ENCODE measurements at places on chromosomes 3 and 15. TPM values are rescaled to one million over a fixed set of nuclear protein-coding genes. Genes with fewer than 3 reads are reported as not detected.

- no peak for DNase-seq
Observed at GRCh38 chr15:96223939-96224338, 106.6 kb upstream of the NR2F2 start.

DNA sequence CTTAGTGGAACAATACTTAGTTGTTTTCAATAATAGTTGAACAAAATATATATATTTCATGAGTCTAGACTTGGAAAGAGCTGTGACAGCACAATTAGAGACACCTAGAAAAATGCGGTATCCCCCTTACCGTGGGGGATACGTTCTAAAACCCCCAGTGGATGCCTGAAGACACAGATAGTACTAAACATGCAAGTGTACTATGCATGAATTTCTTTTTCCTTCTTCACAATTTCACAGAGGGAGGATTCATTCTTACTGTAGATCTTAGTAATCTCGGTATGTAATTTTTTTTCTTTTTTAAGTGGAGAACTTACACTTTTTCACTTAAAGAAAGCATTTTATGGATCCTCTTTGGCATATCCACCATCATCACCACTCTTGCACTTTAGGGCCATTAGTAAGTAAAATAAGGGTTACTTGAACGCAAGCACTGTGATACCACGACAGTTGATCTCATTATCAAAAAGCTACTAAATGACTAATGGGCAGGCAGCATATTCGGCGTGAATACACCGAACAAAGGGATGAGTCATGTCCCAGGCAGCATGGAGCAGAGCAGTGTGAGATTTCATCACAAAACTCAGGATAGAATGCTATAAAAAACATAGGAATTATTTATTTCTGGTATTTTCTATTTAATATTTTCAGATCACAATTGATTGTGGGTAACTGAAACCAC, 72.3 kb upstream of the ZNF280D start:
- no peak for DNase-seq

GRCh38 chr3:89504432-89504831, 397.0 kb downstream of the EPHA3 start:
- DNase-seq, result no peak

DNA sequence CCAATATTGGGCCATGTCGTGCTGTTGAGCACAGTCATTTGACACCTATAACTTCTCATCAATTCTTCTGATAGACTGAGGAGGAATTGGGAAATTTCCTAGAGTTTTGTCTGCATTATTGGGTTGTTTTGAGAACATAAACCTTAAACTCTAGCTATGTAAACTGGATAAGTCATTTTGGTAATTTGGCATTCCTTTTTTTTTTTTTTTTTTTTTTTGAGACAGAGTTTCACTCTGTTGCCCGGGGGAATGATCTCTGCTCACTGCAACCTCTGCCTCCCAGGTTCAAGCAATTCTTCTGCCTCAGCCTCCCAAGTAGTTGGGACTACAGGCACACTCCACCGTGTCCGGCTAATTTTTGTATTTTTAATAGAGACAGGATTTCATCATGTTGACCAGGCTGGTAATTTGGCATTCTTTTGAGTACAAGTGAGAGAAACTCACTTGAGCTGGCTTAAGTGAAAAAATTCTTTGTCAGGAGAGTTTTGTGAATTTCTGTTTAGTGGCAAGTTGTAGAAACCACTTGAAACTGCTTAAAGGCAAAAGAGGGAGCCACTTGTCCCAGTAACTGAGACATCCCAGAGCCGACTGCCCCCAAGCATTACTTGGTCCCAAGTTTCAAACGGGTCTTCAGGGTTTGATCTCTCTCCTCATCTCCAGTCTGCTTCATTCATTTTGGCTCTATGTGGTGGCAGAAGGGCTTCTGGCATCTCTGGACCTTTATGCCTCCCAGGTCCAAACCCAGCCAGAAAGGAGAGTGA, 34.9 kb downstream of the FLNB start:
- DNase-seq, result no peak

GRCh38 chr15:93359425-93360131, 270.6 kb upstream of the RGMA start:
- no peak for DNase-seq

- DNase-seq, result no peak
Observed at GRCh38 chr3:121914081-121914998, 20.1 kb downstream of the SLC15A2 start.

GRCh38 chr3:36075491-36075890, 304.8 kb upstream of the STAC start:
- DNase-seq, result no peak

DNA sequence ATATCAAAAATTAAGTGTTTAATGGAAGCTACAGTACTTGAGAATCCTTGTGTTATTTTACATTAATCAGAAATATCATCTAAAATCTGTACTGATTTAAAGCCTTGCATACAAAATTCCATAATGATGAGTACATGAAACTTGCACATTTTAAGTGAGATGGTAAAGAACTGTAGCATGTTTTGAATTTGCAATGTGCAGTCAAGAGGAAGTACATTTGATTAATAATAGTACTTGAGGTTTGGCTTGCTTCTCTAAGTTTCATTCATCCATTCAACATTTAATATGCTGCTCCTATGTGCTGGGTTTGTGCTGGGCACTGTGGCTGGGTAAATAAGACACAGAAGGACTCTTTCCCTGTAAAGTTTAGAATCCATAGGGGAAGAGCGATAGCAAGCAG, 332.3 kb downstream of the CNTN3 start:
- DNase-seq, result no peak

GRCh38 chr3:160935413-160936095, 169.6 kb downstream of the B3GALNT1 start:
- DNase-seq, result no peak

GRCh38 chr3:69012800-69013252, 658 bp downstream of the EOGT start:
- DNase-seq, result no peak

DNA sequence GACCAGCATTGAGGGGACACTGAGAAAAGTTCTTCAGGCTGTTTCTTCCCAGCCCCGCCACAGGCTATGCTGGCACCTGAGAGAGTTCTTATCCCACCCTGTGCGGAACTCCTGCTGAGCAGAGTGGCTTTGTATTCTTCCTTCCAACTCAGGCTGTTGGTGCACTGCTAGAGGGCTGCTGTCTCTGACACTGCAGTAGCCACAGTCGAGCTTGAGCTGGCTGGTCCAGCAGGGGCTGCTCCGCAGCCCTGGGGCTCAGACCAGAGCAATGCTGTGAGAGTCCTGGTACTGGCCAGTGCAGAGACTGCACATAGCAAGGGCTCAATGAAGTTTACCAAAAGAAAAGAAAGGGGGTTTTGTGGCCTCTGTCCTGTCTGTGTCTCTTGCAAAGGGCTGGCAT, 3.6 kb downstream of the GNAI2 start:
- no peak for DNase-seq

GRCh38 chr3:45479621-45480035, 91.3 kb downstream of the LARS2 start:
- DNase-seq, result no peak

DNA sequence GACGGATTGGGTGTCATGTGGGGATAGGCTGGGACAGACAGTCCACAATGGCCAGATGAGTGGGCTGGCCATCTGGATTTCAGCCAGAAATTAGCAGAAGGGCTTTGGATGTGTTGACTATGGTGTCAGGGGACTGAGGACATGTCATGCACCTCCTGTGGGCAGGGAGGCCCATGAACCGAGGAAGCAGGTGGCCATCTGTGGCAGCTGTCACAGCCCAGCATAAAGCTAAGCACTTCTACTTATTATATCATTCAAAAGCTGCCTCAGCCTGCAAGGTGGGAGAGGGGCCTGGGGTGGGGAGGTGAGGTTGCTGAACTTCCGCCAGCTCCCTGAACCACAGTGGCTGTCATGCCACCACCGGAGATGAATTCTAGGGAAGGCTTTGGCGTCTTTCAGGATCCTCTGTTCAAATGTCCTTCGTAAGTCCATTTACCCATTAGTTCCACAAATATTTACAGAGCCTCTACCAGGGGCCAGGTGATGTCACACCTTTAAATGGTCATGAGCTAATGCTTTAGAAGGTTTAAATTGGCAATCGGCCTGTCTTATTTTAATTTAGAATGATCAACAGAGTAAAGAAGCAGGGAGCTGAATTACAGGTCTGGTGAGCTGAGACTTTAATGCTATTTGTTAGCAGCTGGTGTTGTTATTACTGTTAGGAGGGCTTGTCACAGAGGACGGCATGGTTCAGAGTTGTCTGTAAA, 23.6 kb upstream of the CAV3 start:
- DNase-seq, result no peak

DNA sequence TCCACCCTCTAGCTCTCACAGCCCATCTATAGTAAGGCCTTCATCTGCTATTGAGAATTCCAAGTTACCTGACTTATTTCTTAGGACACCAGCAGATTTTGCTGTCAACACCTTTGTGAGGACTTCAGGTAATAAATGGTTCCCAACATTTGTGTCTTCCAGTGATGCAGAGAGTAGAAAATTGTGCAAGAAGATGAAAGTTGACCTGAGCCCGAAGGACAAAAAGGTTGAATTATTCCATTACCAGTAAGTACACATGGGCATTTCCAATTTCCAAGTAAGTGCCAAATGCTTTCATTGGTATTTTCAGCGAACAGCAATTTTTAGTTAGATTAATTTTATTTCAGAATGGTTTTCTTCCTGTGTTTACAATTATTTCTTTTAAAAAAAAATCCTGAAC, 35.4 kb downstream of the PDIA5 start:
- DNase-seq, result no peak

GRCh38 chr3:16378920-16379319, 113.9 kb downstream of the OXNAD1 start:
- no peak for DNase-seq

GRCh38 chr3:10459954-10460754, 45.2 kb downstream of the ATP2B2 start:
- no peak for DNase-seq

DNA sequence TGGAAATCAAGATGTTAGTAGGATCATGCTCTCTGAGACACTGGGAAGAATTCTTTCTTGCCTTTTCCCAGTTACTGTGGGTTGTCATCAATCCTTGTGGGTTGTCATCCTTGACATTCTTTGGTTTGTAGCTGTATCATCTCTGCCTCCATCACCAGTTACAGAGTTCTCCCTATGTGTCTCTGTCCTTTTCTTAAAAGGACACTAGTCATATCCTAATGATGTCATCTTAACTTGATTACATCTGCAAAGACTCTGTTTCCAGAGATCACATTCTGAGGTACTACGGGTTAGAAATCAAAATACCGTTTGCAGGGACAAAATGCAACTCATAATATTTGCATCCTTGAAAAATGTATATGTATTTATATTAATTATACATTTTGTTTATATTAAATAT, 500.4 kb downstream of the ZBBX start:
- no peak for DNase-seq

DNA sequence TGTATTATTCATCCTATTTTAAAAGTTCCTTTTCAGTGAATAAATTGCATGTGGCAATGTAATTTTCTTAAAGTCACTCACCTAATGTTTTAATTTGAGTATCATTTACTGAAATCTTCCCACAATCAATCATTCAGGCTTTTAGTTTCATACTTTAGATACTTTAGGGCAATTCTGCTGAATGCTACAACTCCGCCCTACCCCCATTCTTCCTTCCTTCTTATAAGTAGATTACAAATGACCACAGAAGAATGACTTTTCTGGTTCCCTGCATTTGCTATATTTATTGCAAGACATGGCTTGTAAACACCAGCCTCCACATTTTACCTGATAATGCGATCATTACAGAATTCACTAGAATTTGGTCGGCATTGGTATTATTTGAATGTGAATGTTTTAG, 1061.9 kb downstream of the FHIT start:
- DNase-seq, result no peak

DNA sequence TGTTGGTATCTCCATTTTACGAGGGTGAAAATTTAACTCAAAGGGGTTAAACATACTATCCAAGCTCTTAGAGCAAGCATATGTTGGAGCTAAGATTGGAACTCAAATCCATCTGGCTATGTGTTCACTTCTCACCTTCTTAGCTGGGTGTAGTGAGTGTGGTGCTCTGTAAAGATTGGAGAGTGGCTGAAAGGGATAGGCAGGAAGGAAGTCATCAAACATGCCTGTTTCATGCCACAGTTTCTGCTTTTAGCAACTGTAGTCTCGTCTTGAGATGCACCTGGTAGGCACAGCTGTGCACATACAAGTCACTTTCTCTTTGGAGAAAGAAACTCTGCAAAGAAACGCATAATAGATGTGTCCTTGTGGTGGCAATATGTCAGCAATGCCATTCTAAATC, 189.1 kb upstream of the MDFIC2 start:
- DNase-seq, result no peak

GRCh38 chr15:23441204-23441603, 5.8 kb downstream of the GOLGA6L2 start:
- no peak for DNase-seq

GRCh38 chr3:188939814-188940572, 231.8 kb upstream of the TPRG1 start:
- DNase-seq, result no peak

- DNase-seq, result no peak
Observed at GRCh38 chr15:90234096-90234988, at the start of gene GDPGP1. GDPGP1 (plus strand) TSS chr15:90234209; CDS start chr15:90240909, 6,700 bp downstream.

- DNase-seq, result no peak
Observed at GRCh38 chr3:29329986-29330890, 49.4 kb downstream of the RBMS3 start.

- DNase-seq, result no peak
Observed at GRCh38 chr15:66846811-66847210, 144.8 kb downstream of the SMAD6 start.

DNA sequence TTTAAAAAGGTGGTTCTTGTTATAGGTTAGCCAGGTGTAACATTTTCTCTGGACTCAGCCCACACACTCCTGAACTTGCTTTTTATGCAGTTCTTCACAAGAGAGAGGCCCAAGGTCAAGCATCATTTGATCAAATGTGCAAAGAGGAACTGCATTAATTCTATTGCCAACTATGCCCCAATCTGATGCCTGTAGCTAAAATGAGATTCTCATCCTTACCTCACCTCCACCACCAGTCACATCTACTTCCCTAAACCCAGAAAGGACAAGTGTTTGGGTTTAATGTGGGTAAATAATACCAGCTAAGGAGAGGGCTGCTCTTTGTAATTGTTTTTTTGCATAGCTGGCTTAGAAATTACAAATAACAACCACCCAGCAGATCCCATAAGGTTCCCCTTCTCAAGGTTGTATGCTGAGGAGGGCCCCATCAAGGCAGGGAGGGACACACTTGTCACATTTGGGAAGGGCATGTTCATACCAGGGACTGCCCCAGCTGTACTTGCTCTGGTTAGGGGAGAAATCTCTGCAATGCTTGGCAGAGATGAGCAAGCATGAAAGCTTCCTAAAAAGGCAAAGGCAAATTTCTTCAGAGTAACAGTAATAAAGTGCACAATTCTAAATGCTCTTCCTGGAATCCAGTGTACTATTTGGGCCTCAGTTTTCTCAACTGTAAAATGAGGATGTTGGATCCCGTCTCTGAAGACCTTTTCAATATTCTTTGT, 76.2 kb downstream of the TGFBR2 start:
- DNase-seq, result no peak

Gene ASB14
- total RNA-seq, result 0.21 TPM

Gene ADAMTS7
- 9.6 TPM for total RNA-seq

Gene CTXN2
- total RNA-seq, result not detected

Gene ENTPD3
- 8.5 TPM for total RNA-seq

Gene LRRN1
- total RNA-seq, result 18.2 TPM

Gene CELSR3
- 0.79 TPM for total RNA-seq

Gene LRRIQ4
- not detected for total RNA-seq
